ENCODE measurements at places on chromosomes 4 and X.

- no peak for DNase-seq
These were observed 67.0 kb downstream of the HTRA3 start for GRCh38 chr4:8336412-8337075.

DNA sequence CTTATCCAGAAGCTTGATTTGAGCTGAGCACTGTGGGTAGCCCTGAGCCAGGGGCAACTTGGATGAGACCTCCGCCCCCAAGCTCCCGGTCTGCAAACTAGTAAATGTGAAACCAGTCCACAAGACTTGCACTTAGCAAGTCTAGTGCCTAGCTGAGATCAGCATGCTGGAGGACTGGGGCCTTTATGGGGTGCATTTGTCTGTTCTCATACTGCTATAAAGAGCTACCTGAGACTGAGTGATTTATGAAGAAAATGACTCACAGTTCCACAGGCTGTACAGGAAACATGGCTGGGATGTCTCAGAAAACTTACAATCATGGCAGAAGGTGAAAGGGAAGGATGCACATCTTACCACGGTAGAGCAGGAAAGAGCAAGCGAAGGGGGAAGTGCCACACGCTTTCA lies 42.1 kb upstream of the HOPX start:
- no peak for DNase-seq

DNA sequence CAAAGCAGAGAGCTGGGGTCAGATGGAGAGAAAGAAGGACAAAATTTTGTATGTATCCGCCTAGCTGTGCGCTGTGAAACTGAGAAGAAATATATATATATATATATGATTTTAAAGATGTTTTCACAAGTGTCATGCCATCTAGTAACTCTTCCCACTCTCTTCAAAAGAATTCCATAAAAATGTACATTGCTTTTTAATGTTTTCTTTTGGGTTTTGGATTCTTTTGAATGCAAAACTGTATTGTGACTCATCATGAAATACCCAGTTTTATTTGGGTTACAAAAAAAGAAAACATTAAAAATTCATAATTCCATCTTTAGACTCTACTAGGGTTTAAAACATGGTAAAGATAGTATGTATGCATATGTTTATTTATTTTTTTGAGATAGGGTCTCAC lies 34.3 kb upstream of the IGFBP7 start:
- DNase-seq = no peak

DNA sequence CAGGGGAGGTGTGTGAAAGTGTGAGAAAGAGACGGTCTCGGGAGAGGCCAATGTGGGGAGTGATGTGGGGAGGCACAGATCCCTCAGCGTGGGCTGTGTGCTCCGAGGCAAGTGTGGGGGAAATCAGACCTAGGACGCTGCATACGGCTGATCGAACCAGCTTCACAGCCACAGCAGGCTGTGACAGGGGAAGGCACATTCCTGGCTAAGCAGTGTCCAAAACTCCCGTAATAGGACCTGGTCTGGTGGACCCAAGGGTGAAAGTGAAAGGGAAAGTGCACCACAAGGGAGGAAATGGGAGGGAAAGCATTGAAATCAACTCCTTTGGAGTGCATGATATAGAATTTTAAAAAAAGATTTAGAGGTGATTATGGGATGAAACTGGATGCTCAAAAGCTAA lies 10.9 kb upstream of the RHOXF2 start:
- DNase-seq = no peak

GRCh38 chr4:128163177-128164117 lies 102.3 kb downstream of the LARP1B start:
- DNase-seq = no peak

GRCh38 chr4:182294451-182294850 lies 51.2 kb downstream of the TENM3 start:
- no peak for DNase-seq

- no peak for DNase-seq
These were observed 57.5 kb upstream of the C1QTNF7 start for GRCh38 chr4:15370296-15370695.

DNA sequence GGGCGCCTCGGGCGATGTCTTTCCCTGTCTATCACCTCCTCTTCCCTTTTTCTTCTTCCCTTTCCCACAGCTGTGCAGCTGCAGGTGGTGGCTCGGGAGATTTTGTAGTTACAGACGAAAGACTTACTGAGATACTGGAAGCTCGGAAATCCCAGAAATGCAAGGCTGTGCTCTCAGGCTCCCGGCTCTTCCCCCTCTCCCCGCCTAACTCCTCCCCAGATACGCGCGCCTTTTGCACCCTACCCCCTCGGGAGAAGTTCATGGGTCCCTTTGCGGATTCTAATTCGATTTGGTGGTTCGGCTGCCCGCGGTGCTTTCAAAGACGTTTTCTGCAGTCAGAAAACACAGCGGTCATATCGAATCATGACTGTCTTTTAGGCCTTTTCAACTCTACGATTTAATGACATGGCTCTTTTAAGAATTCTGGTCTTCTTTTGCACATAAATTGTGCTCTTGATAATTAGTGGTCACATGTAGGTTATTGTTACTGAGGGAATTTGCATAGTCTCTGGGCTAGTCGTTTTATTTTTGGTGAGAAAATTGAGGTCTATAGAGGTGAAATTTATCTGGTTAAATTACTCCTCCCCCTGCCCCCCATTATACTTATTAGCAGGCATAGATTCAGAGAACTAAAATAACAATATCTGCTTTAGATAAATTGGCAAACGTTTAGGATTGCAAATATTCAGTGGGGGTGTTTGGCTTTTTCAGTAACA lies 1.6 kb downstream of the SEPTIN11 start:
- peak; percentile 25 for DNase-seq

DNA sequence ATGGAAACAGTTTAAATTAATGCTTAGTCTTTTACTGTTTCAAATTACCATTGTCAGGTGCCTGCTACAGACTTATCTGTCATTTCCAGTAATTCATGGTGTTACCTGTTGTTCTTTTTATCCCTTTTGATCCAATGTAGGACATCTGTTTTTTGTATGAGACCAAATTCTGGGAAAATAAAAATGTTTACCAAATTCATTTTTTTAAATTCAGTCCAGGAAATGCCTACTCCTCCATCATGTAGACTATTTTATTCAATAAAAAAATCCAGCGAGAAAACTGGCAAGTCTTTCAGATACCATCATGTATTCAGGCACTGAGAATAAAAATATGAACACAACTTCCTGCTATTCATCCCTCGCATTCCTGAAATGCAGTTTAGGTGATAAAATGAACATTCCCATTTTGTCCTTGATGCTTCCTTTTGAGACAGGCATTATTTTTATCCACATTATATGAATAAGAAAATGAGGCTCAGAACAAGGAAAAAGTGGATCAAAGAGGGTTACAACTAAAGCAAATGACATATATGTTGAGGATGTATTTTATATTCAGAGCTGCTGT lies 584.2 kb downstream of the SPRY1 start:
- DNase-seq = no peak

GRCh38 chr4:54570822-54571221 lies 86.9 kb upstream of the KIT start:
- no peak for DNase-seq

- DNase-seq = no peak
These were observed 63.1 kb downstream of the TSC22D3 start for GRCh38 chrX:107712231-107713202.

DNA sequence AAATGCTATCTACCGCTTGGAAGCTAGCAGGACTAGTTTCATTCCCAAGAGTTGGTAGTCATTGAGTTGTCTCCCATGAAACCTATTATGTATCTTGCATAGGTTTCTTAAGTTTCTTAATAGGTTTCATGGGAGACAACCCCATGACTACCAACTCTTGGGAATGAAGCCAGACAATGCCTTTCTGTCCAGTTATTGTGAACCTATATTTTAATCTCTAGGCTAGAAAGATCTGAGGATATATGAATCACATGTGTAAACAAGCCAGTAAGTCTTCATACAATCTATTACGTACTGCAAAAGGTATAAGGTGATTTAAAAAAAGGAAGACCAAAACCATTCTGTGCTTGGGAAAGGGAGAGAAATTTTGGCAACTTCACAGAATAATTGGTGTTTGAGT lies 162.6 kb downstream of the INPP4B start:
- DNase-seq = no peak

DNA sequence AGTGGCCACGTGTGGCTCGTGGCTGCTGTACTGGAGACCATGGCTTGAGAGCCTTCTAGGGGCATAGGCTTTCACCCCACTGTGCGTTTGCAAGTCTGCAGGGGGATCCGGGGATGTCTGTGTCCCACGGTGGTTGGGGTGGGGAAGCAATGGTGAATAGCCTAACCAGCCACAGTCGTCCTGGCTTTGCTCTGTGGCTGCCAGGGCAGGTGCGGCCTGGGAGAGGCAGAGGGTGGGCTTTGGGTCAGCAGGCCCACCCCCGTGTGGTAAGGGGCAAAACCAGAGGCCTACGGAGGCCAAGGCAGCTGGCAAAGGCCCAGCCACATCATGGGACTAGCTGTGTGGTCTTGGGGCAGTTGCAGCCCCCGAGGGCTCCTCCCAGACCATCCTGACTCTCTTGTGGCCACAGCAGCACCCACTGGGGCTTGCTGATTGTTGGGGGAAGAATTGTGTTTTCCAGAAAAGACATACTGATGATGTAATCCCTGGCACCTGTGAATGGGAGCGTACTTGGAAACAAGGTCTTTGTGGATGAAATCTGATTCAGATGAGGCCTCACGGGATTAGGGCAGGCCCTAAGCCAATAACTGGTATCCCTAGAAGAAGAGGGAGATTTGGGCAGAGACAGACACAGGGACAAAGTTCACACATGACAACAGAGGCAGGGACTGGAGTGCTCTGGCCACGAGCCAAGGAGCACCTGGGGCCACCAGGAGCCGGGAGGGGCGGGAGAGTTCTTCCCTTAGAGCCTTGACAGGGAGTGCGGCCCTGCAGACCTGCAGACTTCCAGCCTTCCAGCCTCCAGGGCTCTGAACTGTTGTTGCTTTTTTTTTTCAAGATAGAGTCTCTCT lies 2.9 kb downstream of the CPZ start:
- no peak for DNase-seq

- no peak for DNase-seq
These were observed 159.8 kb upstream of the JADE1 start for GRCh38 chr4:128649575-128650205.

DNA sequence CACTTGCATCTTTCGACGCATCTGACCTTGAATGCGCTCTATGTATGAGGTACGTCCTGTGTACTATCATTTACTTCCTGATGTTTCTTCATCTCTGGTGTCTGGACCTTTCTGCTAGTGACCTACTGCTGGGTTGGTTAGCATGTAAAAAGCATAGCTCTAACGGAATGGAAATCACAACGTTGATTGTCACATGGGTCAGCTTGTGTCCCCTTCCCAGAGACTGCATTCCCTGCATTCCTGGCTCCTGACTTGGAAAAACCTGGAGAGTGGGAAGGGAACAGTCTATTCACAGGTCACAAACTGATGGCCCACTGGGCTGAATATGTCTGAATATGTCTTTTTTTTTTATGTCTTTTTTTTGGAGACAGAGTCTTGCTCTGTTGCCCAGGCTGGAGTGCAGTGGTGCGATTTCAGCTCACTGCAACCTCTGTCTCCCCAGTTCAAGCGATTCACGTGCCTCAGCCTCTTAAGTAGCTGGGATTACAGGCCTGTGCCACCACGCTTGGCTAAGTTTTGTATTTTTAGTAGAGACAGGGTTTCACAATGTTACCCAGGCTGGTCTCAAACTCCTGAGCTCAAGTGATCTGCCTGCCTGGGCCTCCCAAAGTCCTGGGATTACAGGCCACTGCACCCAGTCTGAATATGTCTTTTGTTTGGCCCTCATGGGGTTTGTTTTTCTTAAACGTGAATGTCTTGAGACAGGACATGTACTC lies 16.3 kb downstream of the LONRF3 start:
- DNase-seq = no peak

GRCh38 chrX:20218836-20219505 lies 47.7 kb downstream of the RPS6KA3 start:
- DNase-seq = no peak

GRCh38 chrX:128728943-128729342 lies 676.7 kb upstream of the ACTRT1 start:
- no peak for DNase-seq

GRCh38 chrX:39815631-39816030 lies 282.1 kb downstream of the BCOR start:
- peak; percentile 59 for DNase-seq

DNA sequence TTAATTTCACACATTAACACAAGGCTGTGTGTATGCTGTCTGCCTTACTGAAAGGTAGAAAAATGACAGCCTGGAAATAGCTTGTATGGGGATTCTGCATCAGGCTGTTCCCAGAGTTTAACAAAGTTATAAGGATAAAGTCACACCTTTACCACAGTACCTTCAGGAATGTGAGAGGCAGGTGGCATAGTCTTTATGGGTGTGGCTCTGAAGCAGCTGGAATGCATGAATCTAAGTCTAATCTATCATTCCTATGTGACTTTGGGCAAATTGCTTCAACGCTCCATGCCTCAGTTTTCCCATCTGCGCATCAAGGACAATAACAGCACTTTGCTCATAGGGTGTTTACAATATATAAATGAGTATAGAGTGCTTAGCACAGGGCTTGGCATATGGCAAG lies 84.2 kb upstream of the EGFL6 start:
- no peak for DNase-seq
